ENCODE measurements at places on chromosomes 1 and 21.
A peak's percentile ranks its signal among the peaks of the same experiment; 100 is the strongest.

- no peak for ATAC-seq
These were observed 45.6 kb downstream of the GNPAT start for GRCh38 chr1:231286603-231287002.

- no peak for ATAC-seq
These were observed 4.4 kb upstream of the FNDC5 start for GRCh38 chr1:32874860-32875752.

GRCh38 chr1:48105165-48105564, 108.0 kb upstream of the TRABD2B start:
- no peak for ATAC-seq

DNA sequence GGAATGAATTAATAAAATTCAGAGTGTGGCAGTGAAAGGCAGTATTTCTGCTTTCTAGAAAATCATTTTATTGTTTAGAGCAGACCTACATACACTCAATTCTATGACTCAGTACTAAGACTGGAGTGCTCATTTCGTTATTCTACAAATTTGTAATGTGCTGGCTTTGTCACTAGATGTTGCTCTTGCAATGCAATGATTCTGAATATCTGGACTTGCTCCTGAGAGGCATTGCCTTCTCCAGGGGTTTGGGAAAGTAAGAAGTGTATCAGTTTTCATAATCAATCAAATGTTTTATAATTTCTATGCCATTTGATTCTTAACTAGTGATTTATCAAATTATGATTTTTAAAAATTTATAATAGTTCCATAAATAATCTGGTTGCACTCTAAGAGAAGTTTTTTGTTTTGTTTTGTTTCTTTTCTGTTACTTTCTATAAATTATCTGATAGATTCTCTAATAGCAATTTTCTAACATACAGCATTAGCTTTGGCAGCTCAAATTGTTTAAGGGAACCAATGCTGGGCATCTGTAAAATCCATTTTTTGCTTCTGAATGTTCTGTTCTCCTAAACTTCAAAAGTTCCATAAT, 280.5 kb upstream of the SGIP1 start:
- ATAC-seq: peak; percentile 79

DNA sequence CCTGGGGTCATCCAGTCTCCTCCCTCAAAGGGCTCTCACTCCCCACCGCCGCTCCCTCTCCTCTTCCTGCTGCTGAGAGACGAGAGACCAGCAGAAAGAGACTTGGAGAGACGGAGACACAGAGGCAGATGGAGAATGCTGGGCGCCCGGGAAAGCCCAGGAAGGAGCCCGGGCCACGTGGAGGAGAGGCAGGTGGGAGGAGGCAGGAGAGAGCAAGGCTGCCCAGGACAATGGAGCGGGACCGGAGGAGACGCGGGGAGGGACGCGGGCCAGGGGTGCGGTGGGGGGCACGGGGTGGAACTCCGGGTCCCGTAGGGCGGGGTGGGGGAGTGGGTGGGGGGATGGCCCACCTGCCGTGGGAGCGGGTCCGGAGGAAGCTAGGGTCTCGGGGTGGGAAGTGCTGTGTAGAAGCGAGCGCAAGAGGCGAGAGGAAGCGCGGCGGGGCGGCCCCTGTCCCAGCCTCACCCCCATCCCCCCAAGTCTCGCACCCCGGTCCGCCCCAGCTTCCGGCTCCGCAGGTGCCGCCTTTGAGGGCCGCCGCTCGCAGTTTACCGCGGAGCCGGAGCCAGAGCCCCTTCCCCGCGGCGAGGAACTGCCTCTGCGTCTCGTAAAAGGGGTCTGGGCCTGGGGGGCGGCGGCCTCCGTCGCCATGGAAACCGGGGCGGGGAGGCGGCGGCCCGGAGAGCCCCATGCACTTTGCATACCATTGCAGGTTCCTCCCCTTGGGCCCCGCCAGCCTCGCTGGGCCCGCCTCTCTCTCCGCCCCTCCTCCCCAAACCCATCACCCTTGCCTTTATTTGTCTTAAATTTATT, 11.7 kb upstream of the EPHA2 start:
- peak; percentile 86 for ATAC-seq

- ATAC-seq: no peak
These were observed 484.4 kb upstream of the ZRANB2 start for GRCh38 chr1:71565262-71565661.

GRCh38 chr1:243718893-243719292, 131.2 kb downstream of the AKT3 start:
- ATAC-seq: no peak

- peak; percentile 87 for ATAC-seq
These were observed 8.3 kb upstream of the SLC2A1 start for GRCh38 chr1:42966688-42967612.

- peak; percentile 66 for ATAC-seq
These were observed 3.9 kb upstream of the LEFTY2 start for GRCh38 chr1:225944951-225945350.

DNA sequence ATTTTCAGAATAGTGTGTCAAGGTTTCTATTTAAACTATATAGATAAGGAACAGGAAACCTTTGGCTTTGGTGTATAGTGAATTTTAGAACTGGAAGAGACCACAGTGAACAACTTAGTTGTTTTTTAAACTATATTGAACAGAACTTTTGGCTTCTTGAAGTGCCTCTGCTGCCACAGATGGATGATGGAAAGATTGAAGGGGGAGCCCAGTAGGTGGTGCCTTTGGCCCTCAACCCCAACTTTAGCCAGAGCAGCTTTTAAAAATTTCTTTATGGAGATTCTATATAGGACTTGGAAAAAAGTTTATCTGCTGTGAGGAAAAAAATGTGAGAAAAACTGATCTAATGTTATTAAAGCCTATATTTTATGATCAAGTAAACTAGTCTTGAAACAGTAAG, 50.2 kb downstream of the SWT1 start:
- ATAC-seq: no peak

- peak; percentile 5 for ATAC-seq
These were observed 1.1 kb downstream of the GABPA start for GRCh38 chr21:25735646-25736597.

- ATAC-seq: no peak
These were observed 26.4 kb upstream of the IFNAR2 start for GRCh38 chr21:33203371-33203724.

DNA sequence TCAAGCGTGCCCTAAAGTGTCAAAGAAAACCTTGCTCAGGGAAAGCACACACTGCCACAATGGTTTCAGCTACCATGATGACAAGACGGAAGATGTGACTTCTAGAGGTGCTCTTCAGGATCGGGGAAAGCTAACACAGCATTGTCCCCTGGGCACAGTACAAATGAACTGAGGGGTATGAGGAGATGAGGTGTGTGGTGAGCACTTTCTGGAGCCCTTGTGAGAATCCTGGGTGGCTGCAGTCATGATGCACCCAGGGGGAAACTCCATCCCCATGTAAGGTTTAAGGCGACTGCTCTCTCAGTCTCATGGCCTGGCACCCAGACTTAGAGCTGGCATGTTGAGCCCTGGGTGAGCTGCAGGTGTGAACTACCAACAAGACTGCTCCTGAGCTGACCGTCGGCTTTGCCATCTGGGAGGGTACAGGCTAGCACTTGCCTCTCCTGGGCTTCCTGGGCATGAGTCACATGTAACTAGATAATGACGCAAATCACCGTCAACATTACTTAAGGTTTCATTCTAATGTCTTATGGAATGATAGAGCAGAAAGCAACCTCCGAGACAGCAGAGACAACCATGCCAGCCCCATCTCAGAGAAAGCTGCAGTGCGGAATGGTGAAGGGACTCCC, 144.6 kb downstream of the CLIC6 start:
- no peak for ATAC-seq

GRCh38 chr1:151495316-151495715, 15.9 kb upstream of the CGN start:
- ATAC-seq: no peak
